NCI-H1048 (cell line): ENCODE measurements at places on chromosomes 4 and X.

DNA sequence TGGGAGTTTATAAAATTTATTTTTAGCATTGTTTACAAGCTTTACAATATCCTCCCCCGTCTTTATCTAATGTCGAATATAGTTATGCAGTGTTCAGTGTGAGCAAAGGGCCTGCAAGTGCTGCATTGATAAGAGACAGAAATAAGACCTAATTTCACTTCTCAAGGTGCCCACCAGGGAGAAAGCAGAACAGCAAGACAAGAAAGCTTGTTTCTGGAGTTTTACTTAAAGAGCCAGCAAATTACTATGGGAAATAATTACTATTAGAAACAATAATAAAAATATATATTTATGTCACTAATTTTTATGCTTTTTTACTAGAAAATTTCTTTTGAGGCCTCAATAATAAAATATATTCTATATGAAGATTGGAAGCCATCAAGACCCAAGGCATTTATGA lies 2677.7 kb downstream of the ARAP2 start:
- no peak for DNase-seq

DNA sequence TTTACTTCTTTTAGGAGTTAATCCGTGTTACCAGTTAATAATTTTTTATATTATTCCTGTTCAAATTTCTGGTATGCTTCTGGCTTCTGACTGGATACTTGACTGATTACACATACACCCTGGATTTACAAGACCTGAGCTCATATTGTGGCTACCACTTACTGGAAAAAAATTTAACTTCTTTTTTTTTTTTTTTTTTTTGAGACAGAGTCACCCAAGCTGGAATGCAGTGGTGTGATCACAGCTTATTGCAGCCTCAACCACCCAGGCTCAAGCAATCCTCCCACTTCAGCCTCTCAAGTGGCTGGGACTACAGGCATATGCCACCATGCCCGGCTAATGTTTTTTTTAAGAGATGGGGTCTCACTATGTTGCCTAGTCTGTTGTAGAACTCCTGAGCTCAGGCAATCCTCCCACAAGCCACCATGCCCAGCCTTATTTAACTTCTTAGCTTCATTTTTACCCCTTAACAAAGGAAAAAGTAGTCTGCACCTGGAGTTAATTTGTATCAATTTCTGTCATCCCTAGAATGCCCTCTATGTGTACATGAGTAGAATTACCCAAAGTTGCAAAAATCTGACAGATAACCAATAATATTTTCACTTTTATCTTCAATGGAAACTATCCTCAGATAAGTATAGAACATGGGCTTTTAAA lies 50.3 kb downstream of the TMEM165 start:
- no peak for DNase-seq

DNA sequence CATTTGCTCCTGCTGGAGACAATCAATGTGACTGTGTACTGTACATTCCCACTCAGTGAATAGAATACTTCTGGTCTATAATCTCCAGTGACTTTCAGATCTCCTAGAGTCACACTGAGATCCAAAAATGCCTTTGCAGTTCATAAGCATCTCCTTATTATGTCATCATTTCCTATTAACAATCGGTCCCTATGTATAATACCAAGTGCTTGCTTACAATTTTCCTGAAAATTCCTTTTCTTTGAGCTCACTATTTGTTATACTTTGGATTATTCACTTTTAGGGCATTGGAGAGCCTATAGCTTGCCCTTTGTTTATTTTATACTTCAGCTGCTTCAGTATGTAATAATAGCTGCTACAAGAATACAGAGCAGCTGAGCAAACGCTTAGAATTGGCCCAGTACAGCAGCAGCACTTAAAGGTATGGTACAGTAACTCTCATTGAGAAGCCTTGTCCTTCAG lies 313.0 kb downstream of the DCTD start:
- no peak for DNase-seq

- no peak for DNase-seq
Observed at GRCh38 chr4:165294907-165295306, 32.6 kb upstream of the MSMO1 start.

- no peak for DNase-seq
Observed at GRCh38 chr4:182627996-182628395, 289.2 kb downstream of the DCTD start.

DNA sequence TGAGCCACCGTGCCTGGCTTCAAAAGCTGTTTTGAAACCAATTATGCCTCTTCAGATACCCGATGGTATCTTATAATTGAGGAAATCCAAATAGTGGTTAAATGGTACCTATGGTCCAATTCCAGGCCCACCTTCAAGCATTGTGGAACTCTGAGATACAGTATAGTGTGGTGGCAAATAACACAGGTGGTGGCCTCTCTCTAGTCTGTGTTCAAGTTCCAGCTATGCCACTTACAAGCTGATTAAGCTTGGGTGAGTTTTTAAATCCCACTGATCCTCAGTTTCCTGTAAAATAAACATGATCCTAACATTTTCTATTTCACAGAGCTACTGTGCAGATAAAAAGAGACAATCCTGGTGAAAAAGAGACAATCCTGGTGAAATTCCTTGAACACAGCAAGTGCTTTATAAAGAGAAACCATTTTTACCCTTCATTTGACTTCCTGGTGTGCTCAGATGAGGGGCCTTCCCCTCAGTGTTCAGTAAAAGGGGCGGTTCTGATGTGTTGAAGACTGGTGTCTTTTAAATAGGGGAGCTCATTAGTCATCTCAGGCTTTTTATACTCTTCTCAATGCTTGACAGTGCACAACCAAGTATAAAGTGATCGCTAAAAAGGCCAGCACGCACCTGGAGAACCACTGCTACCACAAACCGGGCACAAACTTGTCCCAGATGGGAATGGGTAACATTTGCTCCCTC lies 30.8 kb upstream of the CD40LG start:
- no peak for DNase-seq

GRCh38 chr4:23835774-23836478 lies 53.9 kb downstream of the PPARGC1A start:
- no peak for DNase-seq

GRCh38 chrX:39985071-39985470 lies 112.7 kb downstream of the BCOR start:
- no peak for DNase-seq

DNA sequence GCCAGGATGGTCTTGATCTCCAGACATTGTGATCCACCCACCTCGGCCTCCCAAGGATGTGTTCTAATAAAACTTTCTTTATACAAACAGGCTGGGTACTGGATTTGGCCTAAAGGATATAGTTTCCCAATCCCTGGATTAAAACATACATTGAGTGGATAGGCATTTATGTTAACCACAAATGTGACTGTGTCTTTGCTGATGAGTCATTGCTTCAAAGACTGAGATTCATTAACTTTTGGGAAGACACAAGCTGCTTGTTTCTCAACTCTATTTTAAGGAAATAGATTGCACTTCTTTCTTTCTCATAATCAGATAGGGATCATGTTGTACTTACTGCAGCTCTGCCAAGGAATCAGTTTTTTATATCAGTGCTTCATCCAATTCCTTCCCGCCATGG lies 131.3 kb upstream of the AGA start:
- no peak for DNase-seq

DNA sequence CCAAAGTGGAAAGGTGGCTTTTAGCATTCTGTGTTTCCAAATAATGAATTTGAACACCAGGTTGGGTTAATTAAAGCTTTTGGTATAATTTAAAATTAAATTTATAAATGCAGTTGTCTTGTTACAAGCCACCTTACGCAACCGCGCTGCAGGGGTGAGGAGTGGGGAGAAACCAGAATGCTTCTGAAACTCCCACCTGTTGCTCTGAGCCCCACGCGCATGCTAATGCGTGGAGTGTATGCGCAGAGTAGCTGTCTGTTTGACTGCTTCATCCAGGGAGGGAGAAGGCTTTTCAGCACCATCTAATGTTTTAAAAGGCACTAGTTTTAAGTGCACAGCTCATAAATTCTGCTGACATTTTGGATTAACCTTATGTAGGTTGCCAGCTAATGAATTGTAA lies 12.5 kb downstream of the OGT start:
- no peak for DNase-seq

- DNase-seq, result no peak
Observed at GRCh38 chrX:13468096-13468495, 101.3 kb upstream of the EGFL6 start.

DNA sequence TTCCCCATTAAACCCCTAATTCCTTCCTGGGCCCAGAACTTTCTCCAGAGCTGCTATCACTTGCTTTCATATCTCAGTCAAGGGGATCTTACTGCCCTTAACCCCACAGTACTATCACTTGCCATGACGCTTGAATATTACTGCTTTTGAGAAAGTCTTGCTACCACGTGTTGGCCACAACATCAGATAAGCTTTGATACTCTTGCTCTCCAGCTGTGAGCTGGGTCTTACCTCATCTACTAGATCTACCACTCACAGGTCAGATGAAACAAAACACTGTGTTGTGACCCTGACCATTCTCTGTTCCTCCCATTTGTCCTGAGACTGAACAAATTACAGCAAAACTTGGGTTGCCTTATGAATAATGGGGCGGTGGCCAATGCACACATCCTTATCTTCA lies 12.1 kb upstream of the TAPT1 start:
- no peak for DNase-seq

DNA sequence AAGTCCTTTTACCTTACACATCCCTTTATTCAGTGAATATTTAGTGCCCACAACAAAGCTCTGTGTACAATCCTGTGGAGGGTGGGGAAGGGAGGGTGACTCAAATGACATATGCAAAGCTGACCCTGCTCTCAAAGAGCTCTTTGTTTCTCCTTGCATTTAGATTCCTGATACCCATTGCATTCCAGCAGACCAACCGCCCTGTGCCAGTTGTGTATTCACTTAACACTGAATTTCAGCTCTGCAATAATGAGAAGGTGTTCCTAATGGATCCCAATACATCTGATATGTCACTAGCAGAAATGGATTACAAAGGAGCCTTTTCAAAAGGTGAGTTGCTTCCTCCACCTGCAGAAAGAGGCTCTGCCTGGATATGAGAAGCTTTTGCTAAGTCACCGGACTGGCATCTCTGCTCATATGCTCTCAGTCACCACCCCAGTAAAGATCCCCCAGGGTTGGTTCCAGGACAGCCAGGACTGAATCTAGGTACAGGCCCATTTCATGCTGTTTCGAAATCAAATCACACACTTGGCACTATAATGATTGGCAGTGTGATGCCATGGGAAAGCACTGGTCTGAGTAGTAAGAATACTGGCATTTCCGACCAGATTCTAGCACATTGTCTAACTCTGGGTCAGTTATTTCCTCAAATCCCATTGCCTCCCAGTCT lies 17.1 kb upstream of the ANXA3 start:
- DNase-seq, result peak; percentile 80

DNA sequence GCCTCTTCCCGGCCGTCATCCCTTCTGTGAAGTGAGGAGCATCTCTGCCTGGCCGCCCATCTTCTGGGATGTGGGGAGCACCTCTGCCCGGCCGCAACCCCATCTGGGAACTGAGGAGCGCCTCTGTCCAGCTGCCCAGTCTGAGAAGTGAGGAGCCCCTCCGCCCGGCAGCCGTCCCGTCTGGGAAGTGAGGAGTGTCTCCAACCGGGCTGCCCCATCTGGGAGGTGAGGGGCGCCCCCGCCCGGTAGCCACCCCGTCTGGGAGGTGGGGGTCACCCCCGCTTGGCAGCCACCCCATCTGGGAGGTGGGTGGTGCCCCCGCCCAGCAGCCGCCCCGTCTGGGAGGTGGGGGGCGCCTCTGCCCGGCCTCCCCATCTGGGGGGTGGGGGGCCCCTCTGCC lies 142.3 kb downstream of the LAS1L start:
- DNase-seq, result no peak

DNA sequence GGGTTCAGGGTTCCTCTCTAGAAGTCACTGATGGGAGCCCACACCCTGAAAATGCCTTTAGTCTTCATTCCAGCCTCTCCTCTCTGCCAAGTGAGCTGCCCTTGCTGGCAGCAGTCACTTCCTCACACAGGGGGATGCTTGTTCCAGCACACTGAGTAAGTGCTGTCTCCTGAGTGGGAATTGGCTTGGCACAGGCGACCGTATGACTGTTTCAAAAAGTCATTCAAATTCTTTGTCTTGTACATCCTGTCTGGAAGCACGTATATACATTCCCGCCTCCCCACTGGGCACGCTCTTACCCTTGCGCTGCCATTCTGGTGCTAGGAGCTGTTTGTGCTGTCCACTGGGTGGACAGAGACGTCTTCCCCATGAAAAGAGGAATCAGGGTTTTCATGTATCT lies 40.2 kb upstream of the CD99 start:
- DNase-seq, result no peak
